Osteocyte (in vitro differentiated cells): ENCODE measurements at places on chromosomes 11 and 22.

DNA sequence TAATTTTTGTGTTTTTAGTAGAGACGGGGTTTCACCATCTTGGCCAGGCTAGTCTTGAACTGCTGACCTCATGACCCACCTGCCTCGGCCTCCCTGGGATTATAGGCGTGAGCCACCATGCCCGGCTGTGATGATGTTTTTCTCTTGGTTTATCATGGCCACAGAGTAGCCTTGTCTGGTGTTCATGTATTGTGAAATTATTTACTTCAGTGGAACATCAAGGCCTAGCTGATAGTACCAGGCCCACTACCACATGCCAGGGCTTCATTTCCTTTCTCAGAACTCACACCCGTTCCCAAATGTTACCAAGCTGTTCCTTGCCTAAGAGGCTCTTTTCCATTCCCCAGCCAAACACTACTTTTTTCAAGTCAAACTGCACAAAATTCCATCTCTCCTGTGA is 6.1 kb upstream of the DDB2 start:
- DNase-seq: no peak

GRCh38 chr11:59261150-59261549 is 48.4 kb upstream of the MPEG1 start:
- no peak for DNase-seq

- DNase-seq: no peak
These were observed 327.3 kb upstream of the PITPNB start for GRCh38 chr22:28246397-28246796.

GRCh38 chr11:9982796-9983579 is 311.0 kb downstream of the SBF2 start:
- DNase-seq: peak; percentile 93

GRCh38 chr11:120712881-120713280 is 201.3 kb downstream of the GRIK4 start:
- peak; percentile 32 for DNase-seq

DNA sequence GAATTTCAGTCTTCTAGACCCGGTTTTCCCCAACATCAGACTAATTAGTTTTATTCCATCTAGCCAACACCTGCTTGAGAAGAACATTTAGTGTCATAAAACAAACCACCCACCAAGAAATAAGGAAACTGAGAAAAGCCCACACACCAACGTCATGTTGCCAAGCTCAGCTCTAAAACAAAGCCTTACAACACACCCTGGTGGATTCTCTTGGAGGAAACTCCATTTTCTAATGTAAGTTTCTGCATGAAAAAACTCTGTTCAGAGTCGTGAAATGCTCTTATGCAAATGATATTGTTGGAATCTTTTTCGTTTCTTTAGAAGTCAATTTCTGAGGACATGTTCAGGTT is 105.0 kb upstream of the RAG2 start:
- DNase-seq: no peak

DNA sequence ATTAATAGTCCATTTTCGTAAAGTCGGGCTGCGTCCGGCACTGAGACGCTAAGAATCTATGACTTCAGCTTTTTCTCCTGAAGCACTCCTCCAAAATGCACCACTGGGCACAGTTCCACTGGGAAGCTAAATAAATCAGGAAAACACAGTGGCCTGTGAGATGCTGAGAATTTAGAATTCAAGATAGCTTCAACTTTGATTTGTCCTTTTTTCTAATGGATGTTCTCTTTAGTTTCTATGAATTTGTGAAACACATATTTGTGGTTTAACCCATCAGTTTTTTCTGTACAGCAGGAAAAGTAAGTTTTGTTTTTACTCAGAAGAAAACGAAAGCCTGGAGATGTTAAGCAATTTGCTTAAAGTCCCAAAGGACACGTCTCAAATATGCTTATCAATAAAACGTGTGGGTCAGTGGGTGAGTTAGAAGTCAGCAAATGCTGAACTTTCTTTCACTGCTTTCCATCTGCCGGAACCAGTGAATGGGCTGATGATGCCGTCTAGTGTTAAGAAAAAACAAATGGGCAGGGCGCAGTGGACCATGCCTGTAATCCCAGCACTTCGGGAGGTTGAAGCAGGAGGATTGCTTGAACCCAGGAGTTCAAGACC is 40.7 kb upstream of the CLMP start:
- no peak for DNase-seq

DNA sequence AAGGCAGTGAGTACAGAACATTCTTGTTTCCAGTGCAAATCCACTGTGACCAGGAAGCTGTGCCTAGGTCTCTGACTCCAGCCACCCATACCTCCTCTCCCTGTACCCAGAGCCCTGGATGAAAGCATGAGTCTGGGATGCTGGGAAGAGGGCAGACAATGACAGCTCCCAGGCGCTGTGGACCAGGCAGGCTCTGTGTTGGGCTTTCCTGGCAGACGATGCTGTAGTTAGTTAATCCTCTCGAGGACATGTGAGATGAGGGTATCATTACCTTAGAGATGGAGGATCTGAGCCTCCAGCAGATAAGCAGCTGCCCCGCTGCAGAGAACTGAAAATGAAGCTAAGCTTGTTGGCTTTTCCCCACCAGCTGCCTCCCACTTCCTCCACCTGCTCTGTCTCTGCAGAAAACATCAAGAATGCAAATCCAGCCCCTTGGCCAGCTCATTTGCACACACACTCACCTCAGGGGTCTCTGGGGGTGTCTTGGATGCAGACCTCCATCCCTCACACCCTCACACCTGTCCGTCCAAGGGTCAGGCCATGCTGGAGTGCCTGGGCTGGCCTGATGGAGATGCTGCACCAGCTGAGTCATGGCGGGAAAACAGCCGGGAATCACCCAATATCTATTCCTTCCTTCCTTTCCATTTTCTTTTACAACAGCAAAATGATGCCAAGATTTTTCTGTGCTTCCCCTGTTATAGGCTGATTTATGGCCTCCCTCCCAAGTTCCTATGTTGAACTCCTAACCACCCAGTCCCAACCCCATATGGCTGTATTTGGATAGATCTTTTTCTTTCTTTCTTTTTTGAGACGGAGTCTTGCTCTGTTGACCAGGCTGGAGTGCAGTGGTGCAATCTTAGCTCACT is 94.9 kb upstream of the SEPTIN5 start:
- DNase-seq: no peak
